ENCODE measurements at places on chromosomes 7 and 10.

- no peak for DNase-seq
Measured at GRCh38 chr10:72557362-72557761, 68.5 kb downstream of the MICU1 start.

DNA sequence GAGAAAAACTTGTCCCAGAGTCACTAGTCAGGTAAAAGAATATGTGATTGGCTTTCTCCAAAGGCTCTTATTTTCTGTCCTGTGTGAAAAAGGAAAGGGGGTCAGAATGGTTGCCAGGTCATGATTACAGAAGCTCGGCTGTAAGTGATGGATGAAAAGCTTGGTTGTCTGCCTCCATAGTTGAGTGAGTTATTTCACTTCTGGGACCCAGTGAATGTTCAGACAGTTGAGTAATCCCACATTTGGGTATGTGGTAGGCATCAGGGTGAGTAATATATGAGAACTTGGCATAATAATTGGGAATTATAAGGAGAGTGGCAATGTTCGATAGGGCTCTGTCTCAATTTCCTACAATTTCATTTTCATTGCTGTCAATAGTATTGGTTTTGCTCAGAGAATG is 72.5 kb downstream of the BBS9 start:
- DNase-seq: no peak

- DNase-seq: no peak
Measured at GRCh38 chr10:17348501-17349349, 105.7 kb downstream of the ST8SIA6 start.

DNA sequence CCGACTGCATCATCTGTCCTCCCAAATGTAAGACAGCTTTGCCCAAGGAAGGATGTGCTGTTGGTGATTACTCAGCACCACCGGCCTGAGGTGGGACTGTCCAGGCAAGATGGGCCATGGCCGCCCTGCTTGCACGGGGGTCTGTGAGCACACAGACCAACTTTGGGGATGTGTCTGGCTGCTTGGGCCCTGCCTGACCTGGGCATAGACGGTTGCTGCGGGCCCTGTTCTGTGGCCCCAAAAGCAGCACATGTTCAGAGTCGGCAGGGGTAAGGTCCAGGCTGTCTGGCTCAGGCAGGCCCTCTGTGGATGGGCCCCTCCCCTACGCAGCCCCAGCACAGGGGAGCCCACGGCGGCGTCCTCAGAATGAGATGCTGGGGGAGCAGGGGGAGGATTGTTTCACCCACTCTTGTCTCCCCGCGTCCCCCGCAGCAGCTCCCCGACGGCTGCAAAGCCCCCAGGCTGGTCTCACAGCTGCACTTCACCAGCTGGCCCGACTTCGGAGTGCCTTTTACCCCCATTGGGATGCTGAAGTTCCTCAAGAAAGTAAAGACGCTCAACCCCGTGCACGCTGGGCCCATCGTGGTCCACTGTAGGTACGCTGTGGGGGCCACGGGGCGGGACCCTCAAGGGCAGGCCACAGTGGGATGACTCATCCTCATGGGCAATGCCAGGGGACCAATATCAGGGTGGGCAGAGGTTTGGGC is 58.4 kb downstream of the MKI67 start:
- peak; percentile 48 for DNase-seq

- no peak for DNase-seq
Measured at GRCh38 chr10:29949411-29950011, 109.9 kb downstream of the JCAD start.

- no peak for DNase-seq
Measured at GRCh38 chr7:140079121-140079536, 16.4 kb upstream of the PARP12 start.

- DNase-seq: no peak
Measured at GRCh38 chr7:154856733-154857132, 146.2 kb downstream of the PAXIP1 start.

DNA sequence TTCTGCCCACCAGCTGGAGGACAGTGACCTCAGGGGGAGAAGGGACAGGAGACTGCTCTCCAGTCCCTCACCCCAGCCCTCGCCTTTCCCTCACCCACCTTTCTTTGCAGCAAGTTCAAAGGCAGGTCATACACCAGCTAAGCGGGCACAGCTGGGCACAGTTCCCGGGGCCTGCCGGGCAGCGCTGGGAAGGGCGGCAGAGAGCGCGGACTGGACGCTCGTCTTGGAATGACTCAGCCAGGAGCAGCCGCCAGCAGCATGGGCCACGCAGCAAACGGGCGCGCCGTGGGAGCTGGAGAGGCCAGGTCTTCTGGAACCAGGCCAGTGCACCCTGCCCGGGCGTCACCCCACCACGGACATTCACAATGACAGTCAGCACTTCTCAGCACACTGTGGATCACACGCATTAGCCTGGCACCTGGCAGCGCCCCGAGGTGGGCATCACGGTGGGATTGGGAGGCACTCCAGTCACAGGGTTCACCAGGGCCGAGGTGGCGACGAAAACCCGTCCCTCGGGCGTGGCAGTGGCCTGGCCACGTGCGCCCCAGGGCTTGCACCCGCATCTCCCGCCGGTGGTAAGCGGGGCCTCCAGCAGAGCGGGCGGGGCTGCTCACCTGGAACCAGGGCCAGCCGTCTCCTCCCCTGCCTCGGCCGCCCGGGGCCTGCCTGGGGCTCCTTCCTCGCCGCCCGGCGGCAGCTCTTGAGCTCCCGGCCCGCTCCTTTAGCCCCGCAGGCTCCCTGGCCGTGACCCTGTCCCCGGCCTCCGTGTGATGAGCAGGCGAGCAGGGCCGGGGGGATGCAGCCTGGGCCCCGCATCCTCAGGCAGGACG is 29.0 kb upstream of the WDFY4 start:
- peak; percentile 62 for DNase-seq

DNA sequence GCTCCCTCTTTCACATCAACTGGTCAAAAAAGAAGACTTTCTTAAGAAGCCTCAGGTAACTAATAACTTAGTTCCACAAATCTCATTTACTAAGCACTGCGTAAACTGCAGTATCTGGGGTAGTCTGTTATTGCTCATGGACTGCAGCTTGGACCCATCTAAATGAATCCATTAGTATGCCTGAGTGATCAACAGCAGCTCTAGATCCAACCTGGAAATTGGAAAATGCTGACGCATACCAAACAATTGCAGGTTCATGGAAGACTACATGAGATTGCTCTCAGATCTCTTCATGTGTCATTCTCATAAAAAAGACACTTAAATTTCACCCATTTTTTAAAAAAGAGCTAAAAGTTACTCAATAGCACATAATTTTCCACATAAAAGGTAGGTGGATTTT is 121.6 kb downstream of the IDE start:
- no peak for DNase-seq

GRCh38 chr10:14698111-14698828 is 76.4 kb downstream of the FAM107B start:
- DNase-seq: no peak

- no peak for DNase-seq
Measured at GRCh38 chr7:102004229-102004628, 186.8 kb downstream of the CUX1 start.

Data from activated CD8-positive, alpha-beta memory T cell treated with anti-CD3 and anti-CD28 coated beads, Interleukin-2, amount 50 U/mL, for 48 hours (primary cell).